ENCODE measurements at places on chromosomes 16 and 17.

DNA sequence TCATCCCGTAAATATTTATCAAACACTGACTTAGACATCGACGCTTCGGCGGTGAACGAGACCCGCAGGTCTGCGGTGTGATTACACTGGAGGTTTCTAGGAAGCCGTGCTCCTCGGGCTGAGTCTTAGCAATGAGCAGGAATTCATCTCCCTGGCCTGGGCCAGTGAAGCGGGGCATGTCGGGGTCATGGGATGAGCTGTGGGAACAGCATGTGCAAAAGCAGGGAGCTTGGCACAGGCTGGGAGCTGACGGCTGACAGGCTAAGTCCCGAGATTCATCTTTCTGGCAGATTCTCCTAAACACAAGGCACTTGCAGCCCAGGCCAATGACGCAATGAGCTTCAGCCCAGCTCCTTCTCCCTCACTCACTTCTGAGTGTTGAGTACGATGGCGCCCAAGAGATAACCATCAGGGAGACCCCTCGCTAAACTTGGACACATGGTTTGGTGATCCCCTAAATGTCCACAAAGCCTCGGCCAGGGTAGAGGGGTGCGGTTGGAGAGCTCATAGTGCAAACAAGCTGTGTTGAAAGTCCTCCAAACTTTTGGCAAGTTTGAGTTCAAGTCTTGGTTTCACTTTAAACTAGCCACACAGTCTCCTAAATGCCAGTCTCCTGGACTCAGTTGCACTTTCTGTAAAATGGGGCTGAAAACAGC lies 12.8 kb downstream of the CRISPLD2 start:
- DNase-seq: no peak

- DNase-seq: peak; percentile 46
Measured at GRCh38 chr17:38871247-38872015, 1.6 kb downstream of the LASP1 start.

GRCh38 chr16:4674926-4675530 lies 18.3 kb upstream of the NUDT16L1 start:
- DNase-seq: no peak

DNA sequence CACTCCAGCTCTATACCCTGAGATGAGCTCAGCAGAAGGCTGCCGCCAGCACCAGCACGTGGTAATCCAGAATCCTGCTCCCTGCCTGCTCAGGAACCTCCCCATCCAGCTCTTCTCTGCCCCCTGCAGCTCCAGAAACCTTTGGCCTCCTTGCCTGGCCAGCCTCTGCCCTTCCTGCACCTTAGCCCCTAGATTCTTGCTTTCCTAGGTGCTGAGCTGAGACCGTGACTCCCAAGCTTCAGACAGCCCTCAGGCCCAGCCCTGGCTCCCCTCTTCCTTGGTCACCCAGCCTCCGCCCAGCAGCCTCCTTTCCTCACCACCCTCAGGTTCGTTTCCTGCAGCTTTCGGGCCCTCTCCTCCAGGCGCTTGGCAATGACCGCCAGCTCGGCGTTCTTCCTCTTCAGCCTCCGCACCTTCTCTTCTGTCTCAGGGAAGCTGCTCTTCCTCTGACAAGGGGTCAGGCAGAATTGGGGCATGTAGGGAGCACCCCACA lies 2.6 kb downstream of the TSPOAP1 start:
- DNase-seq: no peak
